ENCODE measurements at places on chromosomes 7 and 10.

DNA sequence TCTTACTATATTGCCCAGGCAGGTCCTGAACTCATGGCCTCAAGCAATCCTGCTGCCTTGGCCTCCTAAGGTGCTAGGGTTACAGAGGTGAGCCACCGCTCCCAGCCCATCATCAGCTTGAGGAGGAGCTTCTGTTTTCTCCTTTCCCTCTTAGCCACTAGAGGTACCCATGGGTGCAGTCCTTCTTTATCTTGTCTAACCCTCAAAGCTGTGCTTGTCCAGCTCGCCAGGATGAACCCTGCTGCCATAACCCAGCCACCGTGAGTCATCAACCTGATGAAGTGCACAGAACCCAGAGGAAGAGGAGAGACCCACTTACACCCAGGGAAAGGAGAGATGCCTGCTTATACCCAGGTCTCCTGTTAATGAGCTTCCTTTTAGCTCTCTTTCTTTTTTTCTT is 133.4 kb downstream of the CUL2 start:
- DNase-seq: no peak

- no peak for DNase-seq
Observed at GRCh38 chr7:113289140-113289740, 170.9 kb upstream of the SMIM30 start.

DNA sequence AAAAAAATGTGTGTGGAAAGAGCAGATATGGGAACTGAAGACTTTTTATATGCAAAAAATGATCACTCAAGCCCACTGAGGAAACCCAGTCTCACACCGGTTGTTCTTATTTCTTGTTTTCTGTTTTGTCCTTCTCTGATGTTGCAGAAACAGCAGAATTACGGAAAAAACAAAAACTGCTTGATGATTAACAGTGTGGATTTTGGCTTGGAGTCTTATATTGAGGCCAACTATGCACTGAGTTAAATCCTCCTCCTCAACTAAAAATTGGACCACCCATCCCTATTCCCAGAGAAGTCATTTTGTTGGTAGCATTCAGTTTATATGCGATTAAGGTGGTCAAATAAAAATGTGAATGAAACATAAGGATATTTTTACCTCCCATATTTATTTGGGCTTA is 246.1 kb downstream of the LRMDA start:
- no peak for DNase-seq

DNA sequence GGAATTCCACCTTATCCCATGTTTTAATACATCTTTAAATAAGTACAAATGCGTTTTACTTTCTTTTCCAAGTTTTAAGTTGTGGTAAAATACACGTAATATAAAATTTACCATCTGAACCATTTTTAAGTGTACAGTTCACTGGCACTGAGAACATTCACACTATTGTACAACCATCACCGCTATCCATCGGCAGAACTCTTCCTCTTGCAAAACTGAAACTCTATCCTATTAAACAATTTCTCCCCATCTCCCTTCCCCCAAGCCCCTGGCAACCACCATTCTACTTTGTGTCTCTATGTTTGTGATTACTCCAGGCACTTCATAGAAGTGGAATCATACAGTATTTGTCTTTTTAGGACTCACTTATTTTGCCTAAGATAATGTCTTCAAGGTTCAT is 33.8 kb downstream of the HIP1 start:
- no peak for DNase-seq

GRCh38 chr10:49594594-49594993 is 15.5 kb upstream of the SLC18A3 start:
- DNase-seq: peak; percentile 33

Measured in glomerular endothelial cell (primary cell).